Esophagus muscularis mucosa (tissue), 4 donors: ENCODE measurements at places on chromosomes 4 and X. TPM values are rescaled to one million over a fixed set of nuclear protein-coding genes. Genes with fewer than 3 reads are reported as not detected.
A peak's percentile ranks its signal among the peaks of the same experiment; 100 is the strongest.

The CCDC110 gene
- 6.3 TPM for total RNA-seq

The RS1 gene
- not detected for total RNA-seq

The RADX gene
- total RNA-seq, result 2.1 TPM

The IDH3G gene
- total RNA-seq, result 76.3 TPM

The POLN gene
- 3.3 TPM for total RNA-seq

GRCh38 chr4:111108153-111108552, 485.3 kb upstream of the PITX2 start:
- no peak for DNase-seq

GRCh38 chr4:153764601-153765368, 5.0 kb upstream of the RNF175 start:
- peak; percentile 70 for DNase-seq

GRCh38 chr4:88963817-88964216, 93.2 kb downstream of the FAM13A start:
- no peak for DNase-seq

GRCh38 chrX:12802741-12803140, 11.5 kb downstream of the PRPS2 start:
- no peak for DNase-seq

DNA sequence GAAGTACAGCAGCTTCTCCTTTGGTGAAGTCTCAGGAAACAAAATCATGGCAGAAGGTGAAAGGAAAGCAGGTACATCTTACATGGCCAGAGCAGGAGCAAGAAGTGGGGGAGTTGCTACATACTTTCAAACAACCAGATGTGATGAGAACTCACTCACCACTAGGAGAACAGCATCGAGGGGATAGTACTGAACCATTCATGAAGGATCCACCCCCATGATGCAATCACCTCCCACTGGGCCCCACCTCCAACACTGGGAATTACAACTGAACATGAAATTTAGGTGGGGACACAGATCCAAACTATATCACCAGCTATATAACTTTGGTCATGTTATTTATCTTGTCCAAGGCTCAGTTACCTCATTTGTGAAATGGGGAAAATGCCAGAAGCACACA, 159.4 kb downstream of the OPHN1 start:
- DNase-seq, result no peak

GRCh38 chrX:151703487-151703886, 8.2 kb downstream of the PRRG3 start:
- no peak for DNase-seq

GRCh38 chr4:2667428-2667827, 88.7 kb downstream of the TNIP2 start:
- DNase-seq, result no peak

GRCh38 chr4:78721747-78722146, 54.4 kb upstream of the BMP2K start:
- no peak for DNase-seq

DNA sequence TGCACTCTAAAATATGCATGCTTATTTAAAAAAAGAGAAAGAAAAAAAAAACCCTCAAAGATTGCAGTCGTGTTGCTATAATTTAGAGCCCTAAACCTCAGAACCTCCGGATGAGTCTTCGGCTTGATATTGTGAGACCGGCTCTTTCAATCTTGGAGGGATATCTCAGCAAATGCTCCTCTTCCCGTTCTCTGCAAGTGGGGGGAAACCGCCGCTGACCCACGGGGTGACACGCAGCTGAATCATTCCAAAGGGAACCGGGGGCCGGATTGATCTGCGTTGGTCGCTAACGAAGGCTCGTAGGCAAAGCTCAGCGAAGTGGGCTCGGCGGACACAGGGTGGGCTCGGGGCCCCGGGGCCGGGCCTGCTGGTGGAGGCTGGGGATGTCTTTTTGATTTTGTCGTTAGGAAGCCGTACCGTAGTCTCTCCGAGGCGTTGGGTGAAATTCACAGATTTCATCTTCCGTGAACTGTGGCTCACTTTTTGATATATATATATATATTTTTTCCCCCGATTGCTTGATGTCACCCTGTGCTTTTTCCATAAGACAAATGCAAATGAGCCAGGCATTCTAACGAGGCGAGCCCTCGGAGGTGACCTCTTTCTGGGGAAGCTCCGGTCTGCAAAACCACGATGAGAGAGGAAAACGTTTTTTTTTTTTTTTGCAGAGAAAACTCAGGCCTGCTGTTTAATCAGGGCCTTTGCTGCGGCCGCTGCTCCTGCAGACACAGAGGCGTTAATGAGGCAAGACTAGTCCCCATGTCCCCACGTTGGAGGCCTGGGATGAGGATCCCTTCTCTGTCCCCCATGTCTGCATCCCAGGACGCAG, 110.7 kb upstream of the PPP2R3B start:
- DNase-seq, result no peak

GRCh38 chr4:127622921-127623796, 9.6 kb upstream of the INTU start:
- DNase-seq, result no peak

GRCh38 chrX:26146024-26146423, 7.9 kb downstream of the MAGEB18 start:
- no peak for DNase-seq

DNA sequence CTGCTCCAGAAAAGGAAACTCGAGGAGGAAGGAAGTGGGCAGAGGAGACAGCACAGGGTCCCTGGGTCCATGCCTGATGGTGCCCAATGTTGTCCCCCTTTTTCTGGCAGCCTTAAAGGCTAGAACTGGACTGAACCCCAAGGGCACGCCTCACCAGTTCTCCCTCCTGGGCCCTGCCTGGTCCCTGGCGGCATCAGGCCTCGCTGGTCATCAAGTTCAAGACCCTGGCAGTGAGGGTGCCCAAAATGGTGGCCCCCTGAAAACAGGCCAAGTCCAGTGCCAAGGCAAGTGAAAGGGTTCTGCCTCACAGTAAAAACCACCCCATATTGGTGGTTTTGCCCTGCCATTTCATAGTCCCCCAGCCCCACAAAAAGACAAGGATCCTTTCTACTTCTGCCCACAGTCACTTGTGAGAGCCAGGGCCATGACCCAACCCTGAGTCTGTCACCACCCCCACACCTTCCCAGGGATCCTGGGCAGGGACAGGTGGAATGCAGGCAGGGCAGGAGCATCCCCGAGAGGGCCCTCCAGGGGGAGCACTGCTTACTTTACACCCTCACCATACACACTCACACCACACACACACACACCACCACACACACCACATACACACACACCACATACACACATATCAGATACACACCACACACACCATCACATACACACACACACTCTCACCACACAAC, 107.6 kb downstream of the DCTD start:
- no peak for DNase-seq
